ENCODE measurements at places on chromosomes 3 and 15.

- DNase-seq, result no peak
Observed at GRCh38 chr15:65081270-65081669, 4.7 kb downstream of the KBTBD13 start.

DNA sequence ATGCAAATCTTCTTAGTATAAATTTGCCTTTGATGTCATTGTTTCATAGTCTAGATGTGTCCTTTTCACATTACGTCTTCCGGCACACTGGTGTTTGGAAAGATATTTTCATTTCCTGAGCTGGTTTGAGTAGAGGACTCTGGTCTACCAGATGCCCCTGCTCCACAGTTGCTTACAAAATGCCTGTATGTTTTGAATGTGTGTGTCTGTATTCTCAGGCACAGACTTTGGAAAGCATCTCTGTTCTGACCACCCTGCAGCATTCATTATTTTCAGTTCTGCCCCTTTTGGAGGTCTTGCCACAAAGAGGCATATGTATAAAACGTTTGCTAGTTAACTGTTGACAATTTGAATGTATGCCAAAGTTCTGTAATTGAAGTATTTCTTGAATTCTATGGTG, 236.0 kb upstream of the GOLIM4 start:
- no peak for DNase-seq

DNA sequence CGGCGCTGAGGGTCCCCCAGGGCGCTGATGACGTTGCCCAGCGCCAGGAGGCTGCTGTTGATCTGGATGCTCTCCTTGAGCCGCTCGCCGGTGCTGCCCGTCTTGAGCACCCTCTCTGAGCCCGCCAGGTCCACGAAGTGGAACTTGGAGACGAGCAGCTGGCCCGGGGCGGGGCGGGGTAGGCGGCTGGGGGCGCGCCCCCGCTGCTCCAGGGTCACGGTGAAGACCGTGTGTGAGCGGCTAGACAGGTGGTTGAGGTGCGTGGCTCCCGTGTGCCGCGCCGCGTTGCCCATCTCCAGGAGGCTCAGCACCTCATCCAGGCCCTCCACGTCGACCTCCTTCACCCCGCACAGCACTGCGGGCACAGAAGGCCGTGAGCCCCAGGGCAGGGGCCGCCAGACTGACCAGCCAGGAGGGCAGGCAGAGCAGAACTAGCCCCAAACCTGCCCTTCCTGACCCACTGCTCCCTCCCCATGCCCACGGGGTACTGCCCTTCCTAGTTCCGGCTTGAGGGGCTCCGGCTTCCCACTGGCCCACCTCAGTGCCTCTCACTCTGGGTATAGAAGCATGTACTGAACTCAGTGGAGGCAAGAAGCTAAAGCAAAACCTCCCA, 6.1 kb downstream of the KIF7 start:
- DNase-seq, result no peak

- no peak for DNase-seq
Observed at GRCh38 chr3:150609988-150610387, 6.9 kb downstream of the SELENOT start.

DNA sequence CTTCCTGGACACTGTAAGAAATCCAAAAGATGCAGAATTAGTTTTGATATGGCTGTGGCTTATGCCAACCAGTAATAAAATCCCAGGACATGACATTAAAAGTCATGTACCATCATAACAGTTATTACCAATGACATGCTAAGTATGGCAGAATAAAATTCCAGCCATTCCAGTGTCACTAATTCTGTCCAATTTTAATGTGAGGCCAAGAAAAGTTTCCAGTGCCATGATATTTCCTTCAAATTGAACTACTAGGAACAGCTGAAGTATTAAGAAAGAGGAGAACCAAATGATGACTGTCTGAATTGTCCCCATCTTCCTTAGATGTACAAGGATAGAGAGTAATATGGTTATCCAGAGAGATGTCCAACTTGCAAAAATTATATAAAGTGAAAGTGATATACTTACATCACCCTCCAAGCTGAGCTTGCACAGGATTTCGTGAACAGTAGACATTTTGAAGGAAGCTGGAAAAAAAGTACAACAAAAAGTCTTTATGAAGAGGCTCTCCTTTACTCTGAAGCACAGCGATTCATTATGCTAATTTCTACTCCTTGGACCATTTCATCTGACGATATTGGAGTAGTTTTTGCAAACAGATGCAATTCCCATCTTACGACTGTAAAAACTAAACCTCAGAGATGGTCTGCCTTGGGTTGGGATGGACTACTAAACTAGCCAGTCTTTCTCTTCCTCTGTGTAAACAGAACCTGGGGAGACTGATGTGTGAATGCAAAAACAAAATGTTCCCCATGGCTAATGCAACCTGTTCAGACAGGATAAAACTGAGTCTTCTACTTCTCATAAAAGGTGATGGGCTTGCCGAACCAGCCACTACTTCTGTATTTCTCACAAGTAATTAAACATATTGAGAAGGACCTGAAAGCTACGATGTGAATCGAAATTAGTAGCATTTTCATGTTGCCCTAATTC, 11.9 kb downstream of the ANXA2 start:
- no peak for DNase-seq

GRCh38 chr3:113055201-113055600, 64.4 kb downstream of the GTPBP8 start:
- DNase-seq, result no peak

DNA sequence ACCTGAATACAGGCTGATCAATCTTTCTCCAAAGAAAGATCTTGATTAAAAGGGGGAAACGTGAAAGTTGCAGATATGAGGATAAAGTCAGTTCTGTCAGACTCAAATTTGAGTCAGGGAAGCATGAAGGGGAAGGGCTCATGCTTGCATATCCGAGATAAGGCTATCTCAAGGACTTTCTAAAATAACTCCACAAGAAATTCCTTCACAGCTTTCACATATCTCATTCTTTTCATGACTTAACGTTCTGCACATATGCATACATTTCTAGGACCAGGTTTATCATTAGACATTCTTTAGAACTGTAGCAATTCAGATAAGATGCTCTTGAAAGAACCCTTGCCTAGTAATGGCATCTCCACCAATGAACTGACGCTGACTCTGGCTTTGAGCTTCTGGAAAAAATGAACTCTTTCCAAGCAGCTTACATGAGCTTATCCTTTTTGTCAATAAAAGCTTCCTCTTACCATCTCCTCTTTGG, 15.9 kb downstream of the SH3GL3 start:
- no peak for DNase-seq

DNA sequence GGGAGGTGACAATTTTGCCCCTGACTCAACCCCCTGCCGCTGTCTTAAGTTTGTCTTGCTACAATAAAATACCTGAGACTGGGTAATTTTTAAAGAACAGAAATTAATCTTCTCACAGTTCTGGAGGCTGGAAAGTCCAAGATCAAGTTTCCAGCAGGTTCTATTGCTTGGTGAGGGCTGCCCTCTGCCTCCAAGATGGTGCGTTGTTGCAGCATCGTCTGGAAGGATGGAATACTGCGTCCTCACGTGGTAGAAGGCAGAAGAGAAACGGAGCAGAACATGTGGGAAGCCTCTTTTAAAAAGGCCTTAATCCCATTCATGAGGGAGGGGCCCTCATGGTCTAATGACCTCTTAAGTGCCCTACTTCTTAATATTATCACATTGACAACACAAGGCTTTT, 87.3 kb upstream of the SNTN start:
- no peak for DNase-seq

DNA sequence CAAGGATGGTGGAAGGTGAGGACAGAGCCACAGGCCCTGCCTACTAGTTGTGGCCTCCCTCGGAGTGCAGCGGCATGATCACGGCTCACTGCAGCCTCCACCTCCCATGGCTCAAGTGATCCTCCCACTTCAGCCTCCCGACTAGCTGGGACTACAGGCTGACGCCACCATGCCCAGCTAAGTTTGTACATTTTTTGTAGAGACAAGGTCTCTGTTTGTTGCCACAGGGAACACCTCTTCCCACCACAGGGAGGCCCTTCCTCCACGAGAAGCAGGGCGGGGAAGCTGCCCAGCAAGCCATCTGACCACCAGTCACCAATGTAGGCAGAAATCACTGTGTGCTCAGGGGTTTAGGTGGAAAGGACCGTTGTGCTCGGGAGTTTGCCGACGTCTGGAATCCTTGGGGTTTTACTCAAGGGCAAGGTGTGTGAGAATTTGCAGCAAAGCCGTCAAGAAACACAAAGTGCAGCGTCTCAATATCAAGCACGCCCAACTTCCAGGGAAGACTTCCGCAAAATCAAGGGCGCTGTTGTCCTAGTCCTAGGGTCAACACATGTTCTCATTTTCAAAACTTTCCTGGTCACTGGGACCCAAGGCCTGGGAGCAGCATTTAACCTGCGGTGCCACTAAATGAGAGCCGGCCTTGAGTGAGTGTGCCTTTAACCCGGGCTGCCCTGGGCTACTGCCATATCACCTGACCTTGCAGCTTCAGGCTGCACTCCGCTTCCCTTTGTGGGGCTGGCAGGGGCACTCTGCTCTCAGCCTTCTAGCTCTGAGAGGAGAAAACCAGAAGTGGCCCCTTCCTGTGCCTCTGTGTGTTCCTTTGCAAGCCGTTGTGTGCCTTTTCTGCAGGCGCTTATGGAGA, 65.7 kb downstream of the SLC12A8 start:
- DNase-seq, result no peak

DNA sequence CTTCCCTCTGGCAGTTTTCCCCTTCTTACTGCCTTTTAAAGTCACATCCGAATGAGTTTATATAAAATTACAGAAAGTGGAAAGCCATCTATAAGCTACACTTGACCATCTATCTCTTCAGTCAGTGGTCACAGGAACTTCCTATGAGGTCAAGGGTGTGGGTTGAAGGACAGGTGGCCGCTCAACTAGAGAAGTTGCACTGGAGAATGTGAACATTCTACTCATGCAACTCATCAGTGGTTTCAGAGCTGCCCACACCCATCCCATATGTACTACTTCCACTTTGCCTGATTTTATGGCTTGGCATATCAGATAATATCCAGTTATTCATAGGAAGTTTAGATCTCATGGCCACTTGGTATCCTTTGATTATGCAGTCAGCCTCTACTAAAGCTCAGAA, 57.4 kb upstream of the TMEM158 start:
- DNase-seq, result no peak

DNA sequence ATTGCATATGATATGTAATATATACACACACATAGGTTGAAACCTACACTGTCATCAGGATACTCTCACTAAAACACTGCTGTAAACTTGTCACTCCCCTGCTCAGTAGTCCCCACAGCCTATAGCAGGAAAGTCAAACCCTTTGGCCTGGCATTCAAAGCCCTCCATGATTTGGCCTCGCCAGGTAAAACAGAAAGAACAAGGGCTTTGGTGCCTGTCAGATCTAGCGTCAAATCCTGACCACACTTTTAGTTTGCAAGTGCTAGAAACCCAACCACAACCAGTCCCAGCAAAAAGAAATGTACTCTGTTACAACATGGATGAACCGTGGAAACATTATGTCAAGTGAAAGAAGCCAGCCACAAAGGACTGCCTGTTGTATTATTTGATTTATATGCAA, 11.4 kb downstream of the CRABP1 start:
- DNase-seq, result no peak

GRCh38 chr3:149968216-149968615, 2.5 kb downstream of the PFN2 start:
- no peak for DNase-seq

DNA sequence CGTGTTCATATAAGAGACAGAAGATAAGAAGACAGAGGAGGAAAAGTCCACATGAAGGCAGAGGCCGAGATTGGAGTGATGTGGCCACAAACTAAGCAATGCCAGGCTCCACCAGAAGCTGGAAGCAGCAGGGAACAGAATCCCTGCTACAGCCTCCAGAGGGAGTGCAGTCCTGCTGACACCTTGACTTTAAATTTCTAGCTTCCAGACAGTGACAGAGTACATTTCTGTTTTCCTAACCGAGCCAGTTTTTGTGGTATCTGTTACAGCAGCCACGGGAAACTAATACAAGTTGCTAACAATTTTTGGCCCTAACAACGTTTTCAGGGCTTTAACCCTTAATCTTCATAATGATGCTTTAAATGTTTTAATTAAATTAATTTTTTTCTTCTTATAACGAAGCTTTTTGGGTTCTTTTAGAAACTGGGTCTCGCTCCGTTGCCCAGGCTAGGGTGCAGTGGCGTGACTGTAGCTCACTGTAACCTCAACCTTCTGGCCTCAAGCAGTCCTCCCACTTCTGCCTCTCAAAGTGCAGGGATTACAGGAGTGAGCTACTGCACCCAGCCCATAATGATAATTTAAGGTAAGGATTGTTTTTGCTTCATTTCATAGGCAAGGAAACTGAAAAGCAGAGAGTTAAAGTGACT, 202.3 kb upstream of the PROK2 start:
- no peak for DNase-seq

DNA sequence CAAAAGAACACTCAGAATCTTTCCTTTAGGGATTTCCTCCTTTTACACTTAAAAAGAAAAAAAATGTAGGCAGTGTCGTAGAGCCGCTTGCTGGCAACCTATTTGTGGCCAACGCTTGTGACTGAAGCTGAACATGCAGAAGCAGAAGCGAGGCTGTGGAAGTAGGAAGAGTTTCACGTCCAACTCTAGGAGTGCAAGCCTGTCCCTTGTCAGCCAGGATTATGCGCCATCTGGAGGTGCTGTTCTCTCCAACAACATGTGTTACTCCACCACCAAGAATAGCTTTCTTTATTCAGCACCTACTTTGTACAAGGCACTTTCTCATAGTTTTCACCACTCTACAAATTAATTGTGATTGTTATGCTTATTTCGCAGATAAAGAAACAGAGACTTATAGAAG, 223.2 kb upstream of the LMCD1 start:
- DNase-seq, result no peak

- no peak for DNase-seq
Observed at GRCh38 chr3:160471892-160472291, 22.3 kb upstream of the TRIM59 start.

DNA sequence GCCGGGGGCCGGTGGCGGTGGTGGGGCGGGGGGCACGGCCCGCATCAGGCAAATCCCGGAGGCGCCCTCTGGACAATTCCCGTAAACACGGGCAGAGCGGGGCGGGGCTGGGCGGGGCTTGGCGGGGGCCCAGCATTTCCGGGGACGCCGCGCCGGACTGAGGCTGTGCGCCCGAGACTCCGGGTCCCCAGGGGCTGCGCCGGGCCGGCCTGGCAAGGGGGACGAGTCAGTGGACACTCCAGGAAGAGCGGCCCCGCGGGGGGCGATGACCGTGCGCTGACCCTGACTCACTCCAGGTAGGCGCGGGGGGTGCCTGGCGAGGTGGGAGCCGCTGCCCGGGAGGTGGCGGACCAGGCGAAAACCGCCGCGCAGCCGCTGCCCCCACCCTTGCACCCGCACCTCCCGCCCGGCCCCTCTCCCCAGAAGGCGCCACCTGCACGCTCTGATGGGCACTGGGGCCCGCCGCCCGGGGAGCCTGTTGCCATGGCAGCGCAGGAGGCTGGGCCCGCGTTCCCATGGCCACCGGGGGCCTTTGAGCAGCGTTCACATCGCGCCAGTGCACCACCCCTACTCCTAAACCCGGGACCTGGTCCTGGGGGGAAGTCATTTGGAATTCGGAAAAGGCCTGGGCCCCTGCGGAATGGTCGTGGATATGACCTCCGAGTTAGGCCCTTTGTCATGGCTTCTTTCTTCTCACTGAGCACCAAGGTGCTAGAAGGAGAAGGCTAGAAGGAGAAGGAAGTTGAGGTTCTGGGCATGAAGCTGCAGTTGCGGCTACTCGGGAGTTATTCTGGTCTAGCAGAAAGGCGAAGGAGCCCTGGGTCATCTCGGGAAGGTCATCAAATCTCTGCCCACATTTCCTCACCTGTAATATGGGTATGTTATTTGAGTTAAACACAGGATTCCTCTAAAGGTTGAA, 16.1 kb upstream of the SEMA4B start:
- DNase-seq, result peak; percentile 48

- DNase-seq, result no peak
Observed at GRCh38 chr3:141392897-141393734, 24.8 kb downstream of the ZBTB38 start.

All from stimulated activated CD4-positive, alpha-beta T cell treated with anti-CD3 and anti-CD28 coated beads, Interleukin-1b, Interleukin-23, amount 100 ng/mL, for 4 hours (primary cell).